ENCODE measurements at places on chromosomes 4 and X.

DNA sequence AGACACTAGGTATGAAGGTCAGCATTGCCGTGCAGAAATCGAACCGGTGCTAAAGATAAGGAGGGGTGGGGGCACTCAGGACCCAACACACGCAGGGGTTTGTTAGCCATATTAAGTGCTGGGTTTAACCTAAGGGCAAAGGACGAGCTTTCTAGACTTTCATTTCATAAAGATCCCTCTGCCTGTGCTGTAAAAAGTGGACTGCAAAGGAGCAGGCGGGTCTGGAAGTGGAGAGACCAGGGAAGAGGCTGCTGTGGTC is 1.3 kb downstream of the CASP3 start:
- no peak for DNase-seq

GRCh38 chr4:52617336-52618020 is 41.6 kb downstream of the USP46 start:
- DNase-seq = no peak

DNA sequence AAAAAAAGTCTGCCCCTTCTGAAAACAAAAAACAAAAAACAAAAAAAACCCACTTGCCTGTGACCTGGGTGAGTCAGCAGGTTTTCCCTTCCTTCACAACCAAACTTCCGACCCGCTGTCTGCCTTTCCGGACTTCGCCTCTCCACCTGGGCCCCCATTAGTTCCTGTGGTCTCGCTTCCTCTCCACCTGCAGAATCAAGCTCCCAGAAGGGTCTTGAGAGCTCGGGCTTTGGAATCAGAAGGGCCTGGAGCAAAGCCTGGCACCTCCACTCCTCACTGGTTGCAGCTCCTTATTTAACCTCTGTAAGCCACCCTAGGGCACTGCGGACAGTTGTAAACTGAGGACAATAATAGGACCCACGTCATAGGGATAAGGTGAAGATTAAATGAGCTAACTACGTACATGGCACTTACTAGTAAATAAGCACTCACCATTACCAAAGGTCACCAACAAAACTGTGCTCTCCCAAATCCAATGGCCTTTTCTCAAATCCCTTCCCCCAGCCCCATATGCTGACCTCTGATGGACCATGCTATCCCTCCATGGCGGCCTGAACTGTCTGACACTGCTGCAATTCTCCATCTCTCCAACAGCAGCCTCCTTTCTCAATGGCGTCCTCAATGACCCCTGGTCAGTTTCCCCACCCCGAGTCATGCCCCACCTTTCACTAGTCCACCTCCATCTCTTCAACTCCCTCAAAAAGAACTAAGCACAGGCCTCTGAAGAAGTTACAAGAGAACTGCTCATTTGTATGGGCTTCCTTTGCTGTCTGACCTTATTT is 64.2 kb downstream of the IRF2 start:
- no peak for DNase-seq

DNA sequence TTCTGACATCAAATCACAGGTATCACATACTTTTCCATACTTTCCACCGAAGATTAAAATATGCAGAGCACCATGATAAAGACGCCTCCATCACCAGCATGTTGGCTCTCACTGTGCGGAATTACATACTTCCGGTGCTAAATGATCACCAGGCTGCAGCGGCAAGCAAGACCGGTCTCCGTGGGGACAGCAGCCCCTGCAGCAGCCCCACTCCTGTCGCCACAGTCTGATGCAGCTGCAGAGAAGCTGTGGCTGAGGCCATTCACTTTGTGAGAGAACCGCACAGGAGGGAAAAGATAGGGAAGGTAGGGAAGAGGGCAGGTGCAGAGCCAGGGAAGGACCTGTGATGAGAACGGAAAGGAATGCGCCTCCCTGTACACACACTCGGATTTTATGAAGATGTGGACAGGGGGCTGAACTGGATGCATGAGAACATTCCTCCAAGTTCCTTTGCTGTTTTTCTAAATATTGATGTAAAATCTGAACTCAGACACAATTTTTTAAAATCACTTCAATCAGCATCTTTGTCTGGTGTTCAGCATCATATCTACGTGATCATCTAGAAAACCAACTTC is 38.3 kb downstream of the AFAP1 start:
- peak; percentile 42 for DNase-seq

- DNase-seq = no peak
Observed at GRCh38 chr4:17134565-17134964, 236.1 kb upstream of the LDB2 start.
